ENCODE measurements at places on chromosomes 4 and X.

DNA sequence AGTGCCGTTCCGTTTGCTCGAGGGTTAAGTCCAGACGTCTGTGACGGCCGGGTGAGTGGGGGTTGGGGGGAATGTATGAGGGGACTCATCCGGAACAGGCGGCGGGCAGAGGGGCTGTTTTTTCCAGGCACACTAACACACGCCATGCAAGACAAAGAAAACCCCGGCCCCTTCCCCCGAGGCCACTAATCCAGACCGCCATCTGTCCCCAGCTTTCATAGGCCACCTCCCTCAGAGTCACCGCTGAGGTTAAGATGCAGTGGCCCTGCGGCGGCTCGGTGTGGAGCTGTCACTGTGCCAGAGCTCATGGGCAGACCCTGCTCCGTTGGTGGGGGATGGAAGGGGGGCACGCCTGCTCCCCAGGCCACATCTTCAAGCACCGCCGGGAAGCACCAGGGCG, 34.1 kb downstream of the SORCS2 start:
- DNase-seq: no peak

DNA sequence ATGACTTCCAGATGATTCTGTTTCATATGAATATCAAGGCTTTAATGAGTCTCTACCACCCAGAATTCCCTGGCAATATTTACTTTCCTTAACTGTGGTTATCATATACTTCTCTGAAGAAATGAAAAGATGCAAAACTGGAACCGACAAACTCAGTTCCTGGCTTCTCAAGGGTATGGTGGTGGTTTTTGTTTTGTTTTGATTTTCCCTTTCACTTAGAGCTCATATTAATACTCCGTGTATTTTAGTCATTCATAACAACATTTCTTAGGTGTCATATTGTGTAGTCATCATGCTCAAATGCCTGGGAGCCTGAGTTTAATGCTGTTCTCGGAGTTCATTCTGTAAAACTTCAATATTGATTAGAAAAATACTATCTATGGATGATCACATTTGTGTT, 665 bp downstream of the TRPC5OS start:
- DNase-seq: no peak

DNA sequence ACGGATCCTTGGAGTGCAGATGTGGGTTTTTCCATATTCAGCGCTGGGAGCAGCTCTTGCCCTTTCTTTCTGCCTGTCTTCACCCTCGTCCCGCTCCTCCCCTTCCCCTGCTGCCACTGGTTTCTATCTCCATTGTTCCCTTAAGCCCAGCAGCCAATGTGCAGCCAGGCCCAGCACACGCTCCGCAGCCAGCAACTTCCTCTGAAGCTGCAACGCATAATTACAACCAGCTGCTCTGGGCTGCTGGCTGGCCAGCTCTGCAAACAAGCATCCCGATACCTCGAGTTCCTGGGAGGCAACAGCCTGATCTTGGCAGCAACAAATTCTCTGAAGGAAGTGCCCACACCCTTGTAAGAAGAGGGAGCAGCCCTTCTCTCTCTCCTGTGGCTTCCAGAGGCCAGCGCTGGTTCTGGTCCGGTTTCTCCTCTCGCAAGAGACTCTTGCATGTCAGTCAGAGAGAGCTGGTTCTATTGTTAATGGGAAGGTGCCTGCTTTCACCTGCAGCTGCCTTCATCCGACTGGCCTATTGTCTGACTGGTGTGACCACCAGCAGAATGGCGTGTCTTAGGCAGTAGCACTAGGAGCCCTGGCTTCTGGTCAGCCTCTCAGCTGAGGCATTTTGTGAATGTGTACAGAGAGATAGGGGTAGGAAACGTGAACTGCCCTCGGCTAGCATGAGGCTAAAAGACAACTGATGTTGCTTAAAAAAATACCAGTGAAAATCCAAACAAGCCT, 83.8 kb upstream of the MAML3 start:
- DNase-seq: peak; percentile 71

- DNase-seq: no peak
Measured at GRCh38 chrX:23435108-23435507, 100.5 kb downstream of the PTCHD1 start.

Measured in HT-29 (cell line).